DMS53 (cell line): ENCODE measurements at places on chromosomes 16 and 17.

DNA sequence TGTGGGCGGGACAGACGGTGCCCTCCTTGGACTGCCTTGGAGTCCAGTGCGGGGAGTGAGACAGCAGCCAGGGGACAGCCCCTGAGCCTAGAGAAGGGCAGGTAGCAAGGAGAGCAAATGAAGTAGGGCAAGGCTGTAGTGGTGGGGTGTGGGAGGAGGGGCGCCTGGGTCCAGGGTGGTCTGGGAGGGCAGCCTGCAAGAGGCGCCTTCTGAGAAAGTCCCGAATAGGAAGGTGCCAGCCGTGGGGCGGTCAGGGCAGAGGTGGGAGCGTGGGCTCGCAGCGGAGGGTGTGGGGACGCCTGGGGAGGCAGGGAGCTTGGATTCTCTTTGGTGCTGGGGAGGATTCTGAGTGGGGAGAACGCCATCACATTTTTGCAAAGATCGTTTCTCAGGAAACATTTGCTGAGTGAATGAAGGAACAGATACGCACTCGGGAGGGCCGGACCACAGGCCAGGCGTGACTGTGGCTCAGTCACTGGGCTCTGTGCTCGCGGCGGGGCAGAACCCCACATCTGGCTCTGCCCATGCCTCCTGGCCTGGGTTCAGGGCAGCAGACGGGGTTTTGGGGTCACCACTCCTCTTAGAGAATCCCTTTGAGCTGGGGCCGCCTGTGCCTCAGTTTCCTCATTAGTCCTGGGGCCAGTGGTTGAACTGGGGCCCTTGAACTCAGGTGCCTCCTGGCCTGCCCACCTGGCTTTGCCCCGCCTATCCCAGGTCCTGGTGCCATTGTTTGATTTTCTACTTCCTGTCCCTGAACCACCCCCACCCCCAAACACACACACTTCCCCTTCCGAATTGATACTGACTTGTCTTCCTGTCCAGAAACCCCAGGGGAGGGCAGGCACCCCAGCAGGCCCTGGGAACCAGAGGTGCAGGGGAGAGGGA is 4.2 kb downstream of the SNN start:
- DNase-seq: peak; percentile 28

- no peak for DNase-seq
Observed at GRCh38 chr16:88764913-88765349, 20.1 kb downstream of the PIEZO1 start.

- peak; percentile 95 for DNase-seq
Observed at GRCh38 chr16:2009791-2010510, at the start of gene ZNF598. Gene ZNF598 (minus strand): TSS chr16:2009821.

DNA sequence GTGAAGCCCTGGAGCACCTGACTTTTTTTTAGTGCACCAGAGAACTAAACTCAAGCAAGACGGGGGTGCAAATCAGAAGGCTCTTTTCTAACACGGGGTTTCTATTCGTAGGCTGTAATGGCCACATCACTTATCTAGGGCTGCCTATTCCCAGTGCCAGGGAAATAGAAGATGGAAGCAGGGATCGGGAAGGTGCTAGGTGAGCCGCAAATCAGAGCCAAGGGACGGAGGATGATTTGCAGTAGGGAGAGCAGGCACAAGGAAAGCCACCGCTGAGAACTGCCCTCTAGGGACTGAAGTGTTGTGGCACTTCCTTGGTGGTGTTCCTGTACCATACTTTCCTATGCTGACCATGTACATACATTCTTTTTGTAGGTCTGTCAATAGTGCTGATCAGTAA is 7.8 kb upstream of the SLC46A1 start:
- no peak for DNase-seq

DNA sequence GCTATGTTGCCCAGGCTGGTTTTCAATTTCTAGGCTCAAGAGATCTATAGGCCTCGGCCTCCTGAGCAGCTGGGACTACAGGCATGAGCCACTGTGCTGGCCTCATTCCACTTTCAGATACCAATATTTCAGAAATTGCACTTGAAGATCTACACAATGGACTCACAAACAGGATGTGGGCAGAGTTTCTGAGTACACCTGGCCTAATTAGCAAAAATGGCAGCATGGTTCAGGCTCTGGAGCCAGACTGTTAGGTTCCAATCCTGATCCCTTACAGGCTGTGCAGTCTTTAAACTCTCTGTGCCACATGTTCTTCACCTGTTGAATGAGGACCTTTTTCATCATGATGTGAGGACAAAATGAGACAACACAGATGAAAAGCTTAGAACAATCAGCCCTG is 32.2 kb downstream of the RNF157 start:
- DNase-seq: peak; percentile 12

- no peak for DNase-seq
Observed at GRCh38 chr16:7343243-7343642, 10.6 kb downstream of the RBFOX1 start.
